ENCODE measurements at places on chromosomes 5 and 9.
A peak's percentile ranks its signal among the peaks of the same experiment; 100 is the strongest.

DNA sequence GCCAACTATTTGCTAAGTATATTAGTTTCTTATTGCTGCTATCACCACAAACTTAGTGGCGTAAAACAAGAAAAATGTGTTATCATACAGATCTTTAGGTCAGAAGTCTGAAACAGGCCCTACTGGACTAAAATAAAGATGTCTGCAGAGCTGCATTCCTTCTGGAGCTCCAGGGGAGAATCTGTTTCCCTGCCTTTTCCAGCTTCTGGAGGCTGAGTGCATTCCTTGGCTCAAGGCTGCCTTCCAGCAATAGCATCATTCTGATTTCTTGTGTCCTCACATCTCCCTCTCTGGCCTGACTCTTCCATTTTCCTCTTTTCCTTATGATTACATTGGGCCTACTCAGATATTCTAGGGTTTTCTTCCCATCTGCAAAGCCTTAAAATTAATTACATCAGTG is 15.9 kb downstream of the MAN2A1 start:
- no peak for DNase-seq

- DNase-seq, result peak; percentile 53
Observed at GRCh38 chr5:139746691-139747582, 48.7 kb upstream of the PSD2 start.

DNA sequence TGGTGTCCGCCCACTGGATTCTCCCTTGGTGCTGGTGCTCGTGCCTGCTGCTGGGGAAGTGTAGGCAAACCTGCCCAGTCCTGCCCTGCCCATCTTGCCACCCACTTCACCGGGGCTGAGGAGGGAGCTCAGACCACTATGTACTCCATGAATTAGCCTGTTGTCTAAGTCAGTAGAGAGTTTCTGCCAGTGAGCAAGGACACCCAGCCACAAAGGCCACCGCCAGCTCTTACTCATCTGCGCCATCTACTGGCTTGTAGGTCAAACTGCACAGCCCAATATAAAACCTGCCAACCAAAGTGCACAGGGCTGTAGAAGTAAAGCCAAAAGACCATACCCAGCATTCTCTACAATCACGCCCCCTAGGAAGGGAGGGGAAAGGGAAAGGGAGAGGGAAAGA is 102.3 kb downstream of the GLIS3 start:
- DNase-seq, result no peak

DNA sequence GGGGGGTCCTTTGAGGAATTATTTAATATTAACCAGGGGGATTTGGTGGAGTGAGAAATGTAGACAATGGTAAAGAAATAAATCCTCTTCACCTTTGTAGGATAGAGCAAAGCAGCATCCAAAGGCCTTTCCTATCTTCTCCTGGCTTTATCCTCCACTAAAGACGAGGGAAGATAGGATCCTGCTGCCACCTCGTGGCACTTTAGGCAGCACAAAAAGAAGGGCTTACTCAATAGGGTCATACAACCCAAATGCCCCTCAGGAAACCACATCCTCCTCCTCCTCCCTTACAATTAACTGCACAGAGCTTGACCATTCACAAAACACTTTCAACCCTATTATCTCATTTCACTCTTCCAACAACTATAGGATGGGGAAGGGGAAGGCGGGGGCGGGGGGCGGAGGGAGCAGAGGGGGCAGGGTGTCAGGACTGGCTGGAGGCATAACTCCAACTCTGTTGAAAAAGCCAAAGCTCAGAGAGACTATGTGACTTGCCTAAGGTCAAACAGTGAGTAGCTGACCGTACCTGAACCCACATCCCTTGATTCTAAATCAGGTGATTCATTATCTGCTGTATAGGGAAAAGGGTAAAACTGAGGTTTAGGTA is 45.4 kb upstream of the MYOT start:
- DNase-seq, result no peak

- no peak for DNase-seq
Observed at GRCh38 chr9:13992138-13993088, 321.5 kb downstream of the NFIB start.

DNA sequence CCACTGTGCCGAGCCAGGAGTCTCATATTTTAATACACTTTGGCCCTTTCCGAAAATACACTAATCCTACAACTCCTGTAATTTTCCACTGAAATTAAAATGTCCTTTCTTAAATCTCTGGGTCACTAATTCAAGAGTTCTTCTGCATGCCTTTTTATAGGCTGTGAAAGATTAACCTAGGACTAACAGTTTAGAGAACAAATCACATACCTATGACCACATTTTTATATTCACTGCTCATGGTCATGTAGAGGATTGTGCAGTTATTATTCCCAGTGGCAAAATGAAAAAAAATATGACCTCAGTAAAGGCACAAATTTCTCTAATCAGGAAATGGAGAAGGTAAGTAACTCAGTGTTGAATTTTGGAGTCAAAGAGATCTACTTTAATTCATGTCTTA is 33.4 kb downstream of the SLCO4C1 start:
- no peak for DNase-seq

DNA sequence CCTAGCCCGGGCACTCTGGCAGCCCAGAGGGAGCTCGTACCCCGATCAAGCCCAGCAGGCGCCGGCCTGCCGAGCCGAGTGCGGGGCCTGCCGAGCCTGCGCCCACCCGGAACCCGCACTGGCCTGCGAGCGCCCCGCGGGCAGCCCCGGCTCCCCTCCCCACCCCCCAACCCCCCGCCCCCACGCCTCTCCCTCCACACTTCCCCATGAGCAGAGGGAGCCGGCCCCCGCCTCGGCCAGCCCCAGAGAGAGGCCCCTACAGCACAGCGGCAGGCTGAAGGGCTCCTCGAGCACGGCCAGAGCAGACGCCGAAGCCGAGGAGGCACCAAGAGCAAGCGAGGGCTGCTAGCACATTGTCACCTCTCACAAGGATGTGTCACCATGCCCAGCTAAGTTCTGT is 36.2 kb upstream of the CCDC180 start:
- DNase-seq, result no peak

- DNase-seq, result no peak
Observed at GRCh38 chr9:133428617-133429101, 6.5 kb downstream of the ADAMTS13 start.

DNA sequence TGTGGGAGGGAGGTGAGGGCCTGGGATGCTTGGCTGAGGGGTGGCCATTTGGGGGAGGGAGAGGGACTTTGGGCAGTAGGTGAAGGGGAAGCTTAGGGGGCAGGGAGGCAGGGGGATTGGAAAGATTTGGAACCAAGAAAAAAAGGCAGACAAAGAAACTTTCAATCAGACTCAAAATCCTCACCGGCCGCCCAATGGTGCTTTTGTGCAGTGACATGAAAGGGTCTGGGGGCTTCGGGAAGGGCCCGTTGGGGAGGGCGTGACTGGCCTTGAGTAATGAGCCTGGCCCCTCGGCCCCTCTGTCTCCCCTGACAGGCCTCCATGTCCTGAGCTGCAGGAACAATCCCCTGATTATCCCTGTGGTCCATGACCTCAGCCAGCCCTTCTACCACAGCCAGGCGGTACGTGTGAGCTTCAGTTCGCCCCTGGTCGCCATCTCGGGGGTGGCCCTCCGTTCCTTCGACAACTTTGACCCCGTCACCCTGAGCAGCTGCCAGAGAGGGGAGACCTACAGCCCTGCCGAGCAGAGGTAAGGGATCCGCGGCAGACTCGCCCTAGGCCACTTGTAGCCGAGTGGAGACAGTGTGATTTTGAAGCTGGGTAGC is 181.1 kb downstream of the PAPPA start:
- DNase-seq, result no peak

DNA sequence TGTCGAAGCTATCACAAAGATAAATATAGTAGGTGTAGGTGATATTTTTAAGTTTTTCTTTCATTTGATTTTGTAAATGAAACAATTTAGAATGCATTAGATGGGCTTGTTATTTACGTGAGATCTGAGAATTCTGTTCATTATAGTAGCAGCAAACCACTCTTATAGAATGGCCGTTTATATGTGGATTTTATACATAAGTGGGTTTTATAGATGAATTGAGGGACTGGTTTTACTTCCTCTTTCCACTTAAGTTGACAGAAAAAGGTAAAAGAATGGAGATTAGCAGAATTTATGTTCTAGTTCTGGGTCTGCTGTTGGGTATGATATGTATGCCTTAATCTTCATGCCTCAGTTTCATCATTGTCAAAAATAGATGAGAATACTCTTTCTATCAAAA is 5.6 kb downstream of the RMI1 start:
- DNase-seq, result no peak

DNA sequence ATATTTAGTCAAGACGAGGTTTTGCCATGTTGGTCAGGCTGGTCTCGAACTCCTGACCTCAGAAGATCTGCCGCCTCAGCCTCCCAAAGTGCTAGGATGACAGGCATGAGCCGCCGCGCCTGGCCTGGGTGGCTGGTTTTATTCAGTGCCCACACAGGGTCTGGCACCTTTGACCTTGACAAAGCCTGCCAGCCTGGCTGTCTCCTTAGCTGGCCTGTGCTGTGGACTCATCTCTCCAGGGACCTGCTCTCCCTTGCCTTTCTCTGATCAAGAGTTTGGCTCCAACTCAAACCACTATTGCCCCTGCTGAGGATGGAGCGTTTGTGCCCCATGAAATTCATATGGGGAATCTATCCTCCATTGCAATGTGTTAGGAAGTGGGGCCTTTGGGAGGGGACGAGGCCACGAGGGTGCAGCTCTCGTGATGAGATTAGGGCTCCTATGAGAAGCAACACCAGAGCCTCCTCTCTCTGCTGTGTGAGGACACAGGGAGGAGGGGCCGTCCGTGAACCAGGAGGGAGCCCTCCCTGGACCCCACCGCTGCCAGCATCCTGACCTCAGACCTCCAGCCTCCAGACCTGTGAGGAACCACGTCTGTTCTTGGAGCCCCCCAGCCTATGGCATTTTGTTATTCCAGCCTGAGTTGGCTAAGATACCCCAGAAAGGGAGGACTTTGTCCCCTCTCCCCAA is 45.0 kb downstream of the MRPL36 start:
- DNase-seq, result no peak

GRCh38 chr5:164058621-164059020 is 553.2 kb downstream of the MAT2B start:
- DNase-seq, result no peak

- no peak for DNase-seq
Observed at GRCh38 chr5:125011419-125011818, 265.0 kb upstream of the ZNF608 start.

DNA sequence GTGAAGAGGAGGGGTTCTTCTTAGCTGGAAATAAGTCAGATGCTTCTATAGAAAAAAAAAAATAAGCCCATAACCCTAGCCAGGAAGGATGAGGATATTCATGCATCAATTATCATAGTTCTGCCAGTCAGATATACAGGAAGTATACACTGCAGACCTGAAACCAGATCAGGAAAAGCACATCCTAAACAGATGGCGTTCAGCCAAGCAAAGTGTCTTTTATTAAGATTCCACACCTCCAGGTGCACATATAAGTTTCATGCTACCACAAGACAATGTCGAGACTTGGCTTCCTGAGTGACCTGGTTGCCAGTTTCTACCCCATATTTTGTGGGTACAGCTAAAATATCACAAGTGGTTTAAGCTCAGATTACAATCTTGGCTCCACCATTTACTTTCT is 108.3 kb downstream of the CETN3 start:
- DNase-seq, result no peak

DNA sequence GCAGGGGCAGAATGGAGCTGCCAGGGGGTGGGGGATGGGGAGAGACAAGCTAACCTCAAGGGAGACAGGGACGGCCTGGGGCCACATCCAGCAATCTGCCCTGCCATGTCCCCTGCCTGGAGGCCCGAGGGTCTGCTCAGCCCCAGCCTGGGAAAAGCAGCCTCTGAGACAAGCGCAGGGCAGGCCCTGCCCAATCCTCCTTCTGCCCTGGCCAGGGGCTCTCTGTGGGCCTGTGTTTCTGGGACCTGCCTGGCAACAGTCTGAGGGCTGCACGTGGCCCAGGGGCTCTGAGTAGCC is 13.9 kb upstream of the QSOX2 start:
- no peak for DNase-seq

DNA sequence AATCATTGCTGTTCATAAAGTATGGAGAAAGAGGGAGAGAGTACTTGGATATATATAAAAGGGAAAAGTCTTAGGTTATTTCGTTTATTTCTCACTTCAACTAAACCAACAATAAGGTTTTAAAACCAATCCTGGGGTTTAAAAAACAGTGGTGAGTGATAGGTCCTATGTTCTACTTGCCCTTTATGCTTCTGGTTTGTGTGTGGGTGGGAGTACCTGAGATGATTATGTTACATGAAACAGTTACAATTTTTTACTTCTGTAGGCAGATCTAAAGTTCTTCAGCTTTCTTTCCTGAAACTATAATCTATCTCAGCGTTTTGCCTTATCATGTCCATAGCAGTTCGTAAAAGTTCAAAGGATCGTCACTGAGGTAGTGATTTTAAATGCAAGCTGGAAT is 49.2 kb downstream of the STX17 start:
- DNase-seq, result no peak

DNA sequence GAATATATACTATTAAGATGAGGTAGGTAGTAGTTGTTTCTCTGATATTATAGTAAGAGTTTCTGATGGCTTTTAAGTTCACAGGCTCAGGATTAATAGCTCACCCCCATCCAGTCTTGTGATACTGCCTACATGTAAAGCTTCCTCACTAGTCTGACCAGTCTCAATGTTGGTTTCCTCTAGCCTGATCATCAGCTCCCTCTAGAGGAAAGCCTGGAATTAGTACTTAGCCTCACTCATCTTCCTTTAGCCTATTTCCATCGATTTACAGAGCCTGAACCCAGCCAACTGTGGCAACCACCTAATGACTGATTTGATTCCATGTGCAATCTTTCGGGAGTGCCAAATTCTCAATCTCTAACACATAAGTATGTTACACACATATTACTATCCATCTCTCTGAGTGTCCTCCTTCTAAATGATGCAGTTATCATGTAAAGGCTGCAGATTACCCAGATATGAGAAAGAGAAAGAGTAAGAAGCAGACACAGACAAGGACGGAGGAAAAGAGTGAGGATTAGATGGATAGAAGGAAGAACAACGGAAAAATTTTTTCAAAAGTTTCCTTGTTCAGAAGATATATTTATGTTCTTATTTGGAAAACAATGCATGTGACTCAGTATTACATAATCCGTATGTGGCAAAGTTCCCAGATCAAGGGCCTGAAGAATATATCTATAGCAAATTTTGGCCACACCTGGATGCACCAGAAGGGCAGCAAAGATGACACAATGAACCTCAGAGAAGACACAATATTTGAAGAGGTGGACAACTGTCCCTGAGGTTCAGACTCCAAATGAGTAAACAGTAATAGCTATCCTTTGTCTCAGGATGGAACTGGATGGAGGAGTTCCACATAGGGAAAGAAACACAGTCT is 333.7 kb downstream of the ELAVL2 start:
- no peak for DNase-seq
